Fibroblast of villous mesenchyme (primary cell): ENCODE measurements at places on chromosomes 13 and 19. TPM values are rescaled to one million over a fixed set of nuclear protein-coding genes. Genes with fewer than 3 reads are reported as not detected.

DNA sequence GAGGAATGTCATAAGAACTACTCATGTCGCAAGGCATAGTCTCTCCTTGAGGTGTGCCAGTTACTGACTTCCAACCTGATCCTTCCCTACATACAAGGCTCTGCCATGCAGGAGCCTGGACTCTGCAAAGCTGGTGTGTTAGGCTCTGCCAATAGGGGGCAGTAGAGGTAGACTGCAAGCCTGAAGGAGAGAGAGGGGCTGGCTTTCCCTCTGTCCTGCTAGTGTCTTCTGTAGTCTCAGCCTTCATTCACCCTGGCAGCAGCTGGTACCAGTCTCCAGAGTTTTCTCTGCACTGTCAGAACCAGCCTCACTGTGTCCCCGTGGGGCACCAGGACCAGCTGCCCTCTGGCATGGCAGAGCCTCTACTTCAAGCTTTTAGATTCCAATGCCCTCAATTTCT is 14.5 kb downstream of the SHISA2 start:
- DNase-seq = no peak

DNA sequence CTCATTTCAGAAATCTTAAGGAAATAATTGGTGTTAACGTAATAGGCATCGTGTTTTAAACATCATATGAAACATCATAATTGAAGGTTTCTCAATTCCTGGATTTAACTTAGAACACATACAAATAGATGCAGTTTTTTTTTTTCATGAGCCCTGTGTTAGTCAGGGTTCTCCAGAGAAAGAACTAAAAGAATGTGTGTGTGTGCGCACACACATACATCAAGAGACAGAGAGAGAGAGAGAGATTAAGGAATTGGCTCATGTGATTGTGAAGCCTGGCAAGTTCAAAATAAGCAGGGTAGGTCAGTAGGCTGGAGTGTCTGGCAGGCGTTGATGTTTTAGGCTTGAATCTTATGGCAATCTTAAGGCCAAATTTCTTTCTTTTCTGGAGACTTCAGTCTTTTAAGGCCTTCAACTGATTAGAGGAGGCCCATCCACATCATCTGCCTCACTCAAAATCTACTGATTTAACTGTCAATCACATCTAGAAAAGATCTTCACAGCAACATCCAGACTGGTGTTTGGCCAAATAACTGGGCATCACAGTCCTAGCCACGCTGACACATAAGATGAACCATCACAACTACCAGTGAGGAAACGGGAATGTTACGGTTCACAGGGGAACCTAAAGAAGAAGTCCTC is 25.2 kb downstream of the SPATA13 start:
- DNase-seq = peak; percentile 60

DNA sequence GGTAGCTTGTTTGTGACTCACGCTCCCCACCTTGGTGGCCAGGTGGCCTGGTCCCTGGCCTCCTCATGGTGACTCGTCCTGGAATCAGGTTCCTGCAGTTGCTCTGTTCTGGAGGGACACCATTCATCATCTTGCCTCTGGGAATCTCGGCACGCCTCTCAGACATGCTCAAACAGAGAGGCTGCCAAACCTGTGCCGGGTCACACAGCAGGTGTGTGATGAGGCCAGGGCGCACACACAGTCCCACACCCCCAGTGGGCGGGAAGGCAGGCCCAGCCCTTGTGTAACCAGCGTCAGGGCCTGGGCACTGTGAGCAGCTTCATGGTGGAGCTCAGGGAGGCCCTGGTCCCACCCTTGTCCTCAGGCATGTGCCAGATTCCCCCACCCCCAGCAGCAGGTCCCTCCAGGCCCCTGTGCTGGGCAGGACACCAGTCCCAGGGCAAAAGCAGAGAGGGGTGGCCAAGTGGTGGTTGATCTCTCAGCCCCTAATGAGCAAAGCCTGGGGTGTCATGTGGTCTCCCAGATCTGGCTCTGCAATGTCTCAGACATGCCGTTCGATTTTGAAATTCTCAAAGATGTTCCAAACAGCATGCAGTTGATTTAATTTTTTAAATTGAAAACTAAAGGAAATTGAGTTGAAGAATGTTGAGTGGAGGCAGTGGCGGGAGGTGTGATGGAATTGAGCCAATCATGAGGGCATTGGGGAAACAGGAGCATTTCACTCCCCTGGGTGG is 12.1 kb downstream of the CEBPA start:
- no peak for DNase-seq

KLK7 gene
- total RNA-seq = not detected in 2 replicates

SSC5D gene
- total RNA-seq = 21.2 and 23.2 TPM in 2 replicates

- peak; percentile 48 for DNase-seq
These were observed 126.6 kb upstream of the MCF2L start for GRCh38 chr13:112842343-112842856.

EPSTI1 gene
- 9.0 and 15.1 TPM in 2 replicates for total RNA-seq

SLC27A5 gene
- total RNA-seq = 3.0 and 4.5 TPM in 2 replicates

- no peak for DNase-seq
These were observed 87.9 kb upstream of the WASF3 start for GRCh38 chr13:26469602-26470001.

VSTM1 gene
- 0.43 TPM in 1 of 2 replicates, not detected in the other for total RNA-seq

GRCh38 chr13:29713839-29714238 is 118.4 kb upstream of the SLC7A1 start:
- DNase-seq = no peak
